SK-N-DZ (cell line): ENCODE measurements at places on chromosomes 13 and 19.

DNA sequence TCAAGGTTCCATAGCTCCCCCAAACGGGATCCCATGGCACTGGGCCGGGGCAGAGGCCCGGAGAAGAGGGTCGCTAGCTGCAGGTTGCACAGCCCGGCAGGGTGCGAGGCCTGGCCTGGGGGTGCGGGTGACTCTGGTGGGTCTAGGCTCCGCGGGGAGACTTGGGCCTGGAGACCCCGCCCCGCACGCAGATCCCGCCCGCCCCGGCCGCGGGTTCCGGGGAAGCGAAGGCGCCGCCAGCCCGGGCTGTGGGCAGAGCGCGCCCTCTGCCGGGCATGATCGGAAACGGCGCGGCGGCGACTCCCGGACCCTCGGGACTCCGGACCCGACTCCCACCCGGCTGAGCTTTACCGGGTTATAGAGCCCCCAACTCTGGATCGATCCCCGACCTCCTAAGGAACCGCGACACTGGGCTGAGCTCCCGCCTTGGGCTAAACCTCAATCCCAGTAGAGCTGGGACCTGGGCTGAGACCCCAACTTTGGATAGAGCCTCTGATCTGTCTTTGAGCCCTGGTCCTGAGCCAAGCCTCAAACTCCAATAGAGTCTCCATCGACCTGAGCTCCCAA, 3.1 kb upstream of the TNFAIP8L1 start:
- peak; percentile 51 for DNase-seq

DNA sequence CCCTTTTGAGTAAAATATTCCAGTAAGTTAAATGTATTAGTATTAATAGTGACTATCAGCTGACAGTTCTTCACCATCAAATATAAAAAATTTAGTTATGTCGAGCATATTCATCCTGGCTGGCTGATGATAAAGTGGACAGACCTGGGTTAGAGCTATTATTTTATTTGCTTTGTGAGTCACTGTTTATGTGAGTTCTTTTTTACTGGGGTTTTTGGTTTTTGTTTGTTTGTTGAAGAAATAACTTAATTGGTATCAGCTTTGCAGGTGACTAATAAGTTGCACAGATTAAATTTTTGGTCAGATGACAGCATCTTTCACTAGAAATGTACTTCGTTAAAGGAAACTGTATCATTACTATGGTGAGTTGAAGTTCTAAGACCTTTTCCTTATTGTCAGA, 224.7 kb downstream of the GGACT start:
- DNase-seq: no peak

- no peak for DNase-seq
Observed at GRCh38 chr13:54196684-54197083, 1168.1 kb downstream of the OLFM4 start.

- no peak for DNase-seq
Observed at GRCh38 chr19:15244808-15245207, 12.6 kb upstream of the EPHX3 start.

GRCh38 chr19:15297416-15298224, 34.7 kb downstream of the BRD4 start:
- DNase-seq: no peak

GRCh38 chr13:37984357-37984756, 114.8 kb upstream of the TRPC4 start:
- DNase-seq: no peak

GRCh38 chr19:27618006-27618405, 1594.9 kb downstream of the UQCRFS1 start:
- DNase-seq: no peak

DNA sequence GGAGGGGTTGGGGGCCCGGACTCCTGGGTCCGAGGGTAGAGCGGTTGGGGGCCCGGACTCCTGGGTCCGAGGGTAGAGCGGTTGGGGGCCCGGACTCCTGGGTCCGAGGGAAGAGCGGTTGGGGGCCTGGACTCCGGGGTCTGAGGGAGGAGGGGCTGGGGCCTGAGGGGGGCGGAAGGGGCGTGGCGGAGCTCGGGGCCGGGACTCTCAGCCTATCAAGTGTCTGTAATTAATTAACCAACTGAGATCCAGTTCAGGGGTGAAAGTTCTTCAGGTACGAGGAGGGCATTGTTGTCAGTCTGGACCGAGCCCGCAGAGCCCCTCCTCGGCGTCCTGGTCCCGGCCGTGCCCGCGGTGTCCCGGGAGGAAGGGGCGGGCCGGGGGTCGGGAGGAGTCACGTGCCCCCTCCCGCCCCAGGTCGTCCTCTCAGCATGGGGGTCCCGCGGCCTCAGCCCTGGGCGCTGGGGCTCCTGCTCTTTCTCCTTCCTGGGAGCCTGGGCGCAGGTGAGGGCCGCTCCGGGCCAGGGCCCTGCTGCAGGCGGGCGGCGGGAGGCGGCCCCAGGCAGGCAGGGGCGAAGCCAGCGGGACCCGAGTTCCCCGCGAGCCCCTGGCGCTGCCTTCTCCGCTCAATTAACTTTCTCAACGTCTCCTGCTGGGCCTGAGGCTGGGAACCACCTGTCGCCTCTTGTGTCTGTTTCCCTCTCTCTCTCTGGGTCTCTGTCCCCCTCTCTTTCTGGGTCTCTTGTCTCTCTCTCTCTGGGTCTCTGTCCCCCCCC, 697 bp downstream of the FCGRT start:
- no peak for DNase-seq

DNA sequence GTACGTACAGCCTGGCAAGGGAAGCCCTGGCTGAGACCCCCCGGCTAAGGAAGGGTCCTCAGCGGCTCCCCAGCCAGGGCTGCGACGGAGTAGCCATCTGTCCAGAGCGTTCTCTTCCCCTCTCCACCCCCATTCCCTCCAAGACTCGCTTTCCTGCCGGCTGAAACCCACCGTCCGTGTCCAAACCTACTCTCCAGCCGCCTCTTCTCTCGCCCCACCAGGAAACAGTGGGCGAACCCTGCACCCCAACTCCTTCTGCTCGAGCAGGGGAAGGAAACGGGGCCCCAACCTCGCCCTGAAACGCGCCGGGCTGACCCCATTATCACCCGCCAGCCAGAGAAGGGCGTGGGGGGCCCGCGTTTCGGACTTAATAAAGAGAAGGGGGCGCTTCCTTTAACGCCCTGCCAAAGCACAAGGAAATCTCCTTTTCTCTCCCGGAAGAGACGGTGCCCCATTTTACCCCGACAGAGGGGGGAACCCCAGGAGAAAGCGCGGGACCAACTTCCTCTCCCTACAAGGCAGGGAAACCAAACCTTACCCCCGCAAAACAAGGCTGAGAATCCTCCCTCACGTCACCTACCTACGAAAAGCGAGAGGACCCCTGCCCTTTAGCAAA, 2.5 kb downstream of the ZC3H4 start:
- DNase-seq: no peak

GRCh38 chr13:75558145-75558840, 8.7 kb downstream of the UCHL3 start:
- DNase-seq: peak; percentile 30

- DNase-seq: no peak
Observed at GRCh38 chr13:29748097-29748496, 102.3 kb downstream of the UBL3 start.

DNA sequence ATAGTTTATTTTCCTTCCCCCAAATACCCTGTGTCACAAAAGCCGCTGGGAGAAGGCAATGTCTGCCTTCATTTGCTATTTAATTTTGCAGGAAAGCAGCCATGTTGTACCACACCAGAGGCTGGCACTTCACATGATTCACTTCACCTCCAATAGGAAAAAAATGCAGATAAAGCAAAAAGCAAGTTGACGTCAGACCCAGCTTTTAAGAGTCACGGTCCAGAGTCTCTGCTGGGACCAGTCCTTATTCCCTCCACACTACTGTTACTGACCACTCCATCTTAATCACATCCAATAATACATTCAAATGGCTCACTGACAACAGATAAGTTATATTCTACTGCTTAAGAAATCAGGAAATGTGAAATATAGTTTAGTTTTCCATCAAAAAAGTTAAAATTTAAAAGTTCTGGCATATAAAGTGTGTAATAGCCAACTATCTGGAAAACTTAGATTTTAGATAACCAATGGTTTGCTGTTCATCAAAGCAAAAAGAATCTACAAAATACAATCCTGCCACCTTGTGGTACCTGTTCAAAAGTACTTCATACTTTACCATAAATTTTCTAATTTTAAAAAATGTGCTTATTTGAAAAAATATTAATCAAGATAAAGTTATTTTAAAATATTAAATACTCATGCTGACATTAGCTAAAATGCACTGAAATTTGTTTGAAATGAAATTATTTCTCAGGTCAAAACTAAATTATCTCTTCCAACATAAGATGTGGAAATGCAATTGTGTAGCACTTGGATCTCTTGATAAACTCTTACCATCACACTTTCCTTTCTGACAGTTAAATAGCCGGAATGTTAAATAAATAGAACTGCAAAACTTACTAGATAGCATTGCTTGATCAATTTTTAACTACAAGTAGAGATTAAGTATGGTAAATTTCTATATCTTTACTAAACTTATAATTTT, 97.3 kb downstream of the SERP2 start:
- peak; percentile 42 for DNase-seq

- peak; percentile 13 for DNase-seq
Observed at GRCh38 chr13:39452834-39453233, 150.2 kb downstream of the LHFPL6 start.

DNA sequence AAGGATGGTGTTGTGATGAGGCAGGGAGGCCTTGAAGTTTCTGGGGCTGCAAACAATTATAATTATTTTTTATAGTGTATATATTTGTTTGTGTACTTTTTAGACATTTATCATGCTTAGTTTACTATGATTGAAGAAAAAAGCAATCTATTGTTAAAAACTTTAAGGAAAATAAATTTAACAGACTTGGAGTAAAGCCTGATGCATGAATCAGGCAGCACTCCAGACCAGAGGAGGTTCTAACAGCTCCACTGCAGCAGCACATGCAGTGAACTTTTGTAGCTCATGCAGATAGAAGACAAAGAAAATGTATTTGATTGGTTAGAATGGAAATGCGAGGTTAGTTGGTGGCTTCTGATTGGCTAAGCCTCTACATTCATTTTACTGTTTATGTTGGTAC, 36.8 kb upstream of the PABPC3 start:
- DNase-seq: no peak

GRCh38 chr13:98792321-98792720, 39.8 kb upstream of the SLC15A1 start:
- DNase-seq: no peak

GRCh38 chr19:40320558-40320935, 27.6 kb downstream of the C19orf47 start:
- no peak for DNase-seq

DNA sequence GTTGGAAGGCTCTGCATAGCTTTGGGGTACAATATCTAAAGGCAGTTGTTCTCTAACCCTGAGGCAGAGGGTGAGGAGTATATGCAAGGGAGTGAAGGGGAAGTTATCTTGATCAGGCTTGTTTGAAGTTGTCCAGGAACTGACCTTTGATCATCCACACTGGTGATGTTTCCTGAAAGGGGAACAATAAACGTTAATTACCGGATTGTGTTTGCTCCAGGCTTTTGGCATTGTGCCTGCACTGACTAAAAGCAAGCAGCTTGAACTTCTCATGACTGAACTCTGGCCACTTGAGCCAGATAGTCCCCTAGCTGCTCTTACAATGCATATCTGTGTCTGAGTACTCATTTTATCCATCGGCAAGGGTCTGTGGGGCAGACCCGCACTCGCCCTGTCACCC, 27.0 kb upstream of the ZNF726 start:
- DNase-seq: no peak

DNA sequence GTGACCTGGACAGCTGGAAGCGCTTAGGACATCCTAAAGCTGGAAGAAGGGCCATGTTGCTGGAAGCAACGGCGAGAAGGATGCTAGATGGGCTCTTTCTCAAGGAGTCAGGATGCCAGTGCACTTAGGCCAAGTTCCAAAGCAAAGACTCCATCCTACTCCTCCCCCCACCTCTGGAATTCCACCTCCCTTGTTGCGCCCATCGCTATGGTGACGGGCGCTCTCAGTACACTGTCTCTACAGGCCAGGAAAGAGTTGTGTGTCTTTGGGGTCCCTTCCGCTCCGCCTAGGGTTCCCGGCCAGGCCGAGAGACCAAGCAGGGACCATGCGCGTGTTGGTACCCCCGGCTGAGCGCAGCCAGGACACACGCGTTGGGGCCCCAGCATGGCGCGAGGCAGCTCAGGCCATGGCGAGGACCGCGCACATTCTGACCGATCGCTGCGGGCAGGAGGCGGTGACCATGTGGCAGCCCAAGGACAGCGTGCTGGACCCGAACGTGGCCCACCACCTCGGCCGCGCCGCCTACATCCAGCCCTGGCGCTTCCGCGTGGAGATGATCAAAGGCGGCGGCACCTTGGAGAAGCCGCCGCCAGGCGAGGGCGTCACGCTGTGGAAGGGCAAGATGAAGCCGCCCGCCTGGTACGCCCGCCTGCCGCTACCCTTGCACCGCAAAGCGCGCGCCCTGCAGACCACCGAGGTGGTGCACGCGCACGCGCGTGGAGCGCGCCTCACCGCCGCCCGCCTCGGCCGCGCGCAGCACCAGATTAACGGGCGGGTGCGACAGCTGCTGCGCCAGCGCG, 31.0 kb upstream of the SLC1A6 start:
- DNase-seq: no peak

- DNase-seq: no peak
Observed at GRCh38 chr19:47601180-47601904, 7.6 kb upstream of the BICRA start.

DNA sequence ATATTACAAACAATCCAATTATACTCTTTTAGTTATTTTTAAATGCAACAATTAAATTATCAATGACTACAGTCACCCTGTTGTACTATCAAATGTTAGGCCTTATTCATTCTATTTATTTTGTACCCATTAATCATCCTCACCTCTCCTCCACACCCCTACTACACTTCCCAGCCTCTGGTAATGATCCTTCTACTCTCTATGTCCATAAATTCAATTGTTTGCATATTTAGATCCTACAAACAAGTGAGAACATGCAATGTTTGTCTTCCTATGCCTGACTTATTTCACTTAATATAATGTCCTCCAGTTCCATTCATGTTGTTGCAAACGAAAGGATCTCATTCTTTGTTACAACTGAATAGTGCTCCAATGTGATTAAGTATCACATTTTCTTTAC, 1414.6 kb downstream of the SLITRK1 start:
- DNase-seq: no peak

DNA sequence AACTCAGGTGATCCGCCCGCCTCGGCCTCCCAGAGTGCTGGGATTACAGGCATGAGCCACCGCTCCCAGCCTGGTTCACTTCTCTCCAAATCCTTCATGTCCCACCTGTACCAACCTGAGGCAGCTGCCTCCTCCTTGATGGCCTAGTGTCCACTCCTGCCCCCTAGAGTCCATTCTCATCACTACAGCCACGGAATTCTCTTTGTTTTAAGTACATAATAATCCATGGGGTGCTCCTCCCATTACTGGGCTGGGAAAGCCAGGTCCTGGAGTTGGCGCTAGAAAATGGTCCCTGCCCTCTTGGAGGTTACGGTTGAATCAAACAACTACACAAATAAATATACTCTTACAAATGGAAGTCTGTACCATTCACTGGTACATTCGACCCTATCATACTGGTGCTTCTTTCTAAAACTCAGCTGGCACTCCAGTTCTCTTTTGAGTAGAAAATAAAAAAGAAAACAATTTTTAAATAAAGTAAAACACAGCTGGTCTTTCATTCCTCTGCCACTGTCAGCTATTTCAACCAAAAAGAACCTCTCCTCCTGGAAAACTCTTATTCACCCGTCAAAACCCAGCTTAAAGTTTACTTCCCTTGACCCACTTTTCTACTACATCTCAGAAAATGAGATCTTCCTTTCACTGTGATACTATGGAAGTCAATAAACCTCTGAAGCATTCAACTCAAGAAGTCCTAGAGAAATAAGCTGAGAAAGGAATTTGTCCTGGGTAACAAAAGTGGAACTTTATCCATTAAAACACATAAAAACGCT, 22.4 kb upstream of the ARHGEF18 start:
- no peak for DNase-seq
